ENCODE measurements at places on chromosomes 1 and 21.
A peak's percentile ranks its signal among the peaks of the same experiment; 100 is the strongest.

DNA sequence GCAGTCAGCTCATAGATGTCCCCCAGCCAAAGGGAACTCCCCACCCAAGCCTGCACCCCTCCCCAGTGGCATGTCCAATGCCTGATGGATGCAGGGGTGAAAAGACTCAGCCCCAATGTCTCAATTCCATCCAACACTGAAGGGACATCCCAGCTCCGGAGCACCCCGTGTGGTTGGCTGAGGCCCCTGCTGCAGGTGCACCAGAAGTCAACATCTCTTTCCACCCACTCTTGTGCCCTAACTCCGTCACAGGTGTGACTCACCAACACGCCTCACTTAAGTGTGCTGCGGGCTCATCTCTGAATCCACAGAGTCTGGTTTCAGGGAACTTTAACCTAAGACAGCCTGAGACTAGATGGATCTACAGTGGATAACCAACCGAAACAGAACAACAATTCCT lies 40.9 kb upstream of the ZBTB18 start:
- peak; percentile 28 for DNase-seq

GRCh38 chr1:53081384-53082066 lies 19.5 kb downstream of the PODN start:
- DNase-seq, result no peak

DNA sequence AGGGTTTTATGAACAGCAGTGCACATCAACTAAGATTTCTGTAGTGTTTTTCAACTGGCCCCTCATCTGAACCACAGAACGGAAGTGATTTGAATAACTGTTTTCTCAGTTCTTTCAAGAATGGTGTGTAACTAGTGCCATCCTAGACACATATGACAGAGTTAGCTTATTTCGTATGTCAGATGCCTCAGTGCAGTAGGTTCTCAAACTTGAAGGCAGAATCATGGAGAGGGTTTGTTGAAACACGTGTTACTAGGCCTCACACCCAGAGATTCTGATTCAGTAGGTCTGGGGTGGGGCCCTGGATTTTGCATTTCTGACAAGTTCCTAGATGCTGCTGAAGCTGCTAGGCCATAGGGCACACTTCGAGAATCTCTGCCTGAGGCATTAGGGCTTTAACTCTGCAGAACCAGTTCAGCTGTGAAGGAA lies 49.0 kb downstream of the SCCPDH start:
- DNase-seq, result no peak

DNA sequence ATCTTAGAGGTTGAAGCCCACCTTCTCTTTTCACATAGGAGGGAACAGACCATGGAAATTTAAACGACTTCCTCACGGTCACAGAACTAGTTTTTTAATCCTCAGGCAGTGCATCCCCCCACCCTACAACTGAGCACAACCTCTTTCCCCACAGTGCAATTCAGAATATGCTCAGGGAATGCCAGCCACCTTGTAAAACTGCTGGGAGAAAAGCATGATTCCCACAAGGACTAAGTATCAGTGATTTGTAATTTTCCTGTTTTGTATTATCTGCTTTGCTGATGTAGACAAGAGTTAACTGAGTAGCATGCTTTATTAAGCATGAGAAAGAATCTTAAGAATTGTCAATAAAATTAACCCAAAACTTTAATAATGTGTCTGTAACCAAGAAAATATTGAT lies 23.8 kb downstream of the TMEM50A start:
- DNase-seq, result no peak

DNA sequence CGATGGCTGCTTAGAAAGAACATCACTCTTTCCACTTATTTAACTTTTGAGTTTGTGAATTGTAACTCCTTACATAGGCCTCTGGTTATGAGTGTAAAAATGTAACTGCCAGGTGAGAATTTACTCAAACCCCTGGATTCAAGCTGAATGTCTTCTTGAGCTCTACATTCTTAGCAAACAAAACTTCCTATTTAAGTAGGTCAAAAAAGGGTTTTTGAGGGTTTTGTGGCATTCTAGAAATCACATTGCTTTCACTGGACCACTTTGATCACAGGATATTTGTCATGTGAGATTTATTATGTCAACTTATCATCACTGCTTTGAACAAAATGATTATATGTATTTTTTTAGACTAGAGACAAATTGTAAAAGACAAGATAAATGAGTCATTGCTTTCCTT lies 5.7 kb downstream of the IL23R start:
- no peak for DNase-seq

DNA sequence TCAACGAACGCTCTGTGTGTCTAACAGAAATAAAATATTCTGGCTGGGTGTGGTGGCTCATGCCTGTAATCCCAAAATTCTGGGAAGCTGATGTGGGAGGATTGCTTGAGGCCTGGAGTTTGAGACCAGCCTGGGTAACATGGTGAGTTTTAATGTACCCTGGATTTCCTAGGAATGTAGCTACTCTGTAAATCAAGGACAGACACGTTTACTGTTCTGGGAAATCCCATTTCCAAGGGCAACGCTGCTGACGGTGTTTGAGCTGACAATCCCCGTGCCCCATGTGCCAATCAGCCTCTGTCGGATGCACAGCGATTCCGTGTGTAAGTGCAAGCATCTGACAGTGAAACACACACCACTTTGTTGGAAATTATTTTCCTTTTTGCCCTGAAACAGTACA lies 8.0 kb downstream of the CORT start:
- no peak for DNase-seq

DNA sequence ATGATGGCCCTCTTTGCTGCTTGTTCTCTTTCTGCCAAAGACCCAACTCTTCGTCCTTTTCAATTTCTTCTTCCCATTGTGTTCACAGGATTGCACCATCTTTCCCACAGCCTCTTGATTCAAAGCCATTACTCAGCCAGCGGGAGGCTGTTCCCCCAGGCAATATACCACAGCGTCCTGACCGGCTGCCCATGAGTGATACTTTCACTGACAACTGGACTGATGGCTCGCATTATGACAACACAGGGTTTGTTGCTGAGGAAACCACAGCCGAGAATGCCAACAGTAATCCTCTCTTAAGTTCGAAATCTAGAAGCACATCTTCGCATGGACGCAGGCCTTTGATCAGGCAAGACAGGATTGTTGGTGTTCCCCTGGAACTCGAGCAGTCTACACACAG lies 167.4 kb downstream of the LRRC40 start:
- no peak for DNase-seq

- DNase-seq, result no peak
Observed at GRCh38 chr21:42609811-42610210, 43.6 kb upstream of the PDE9A start.

- DNase-seq, result no peak
Observed at GRCh38 chr1:224504297-224505041, 69.9 kb upstream of the WDR26 start.

- peak; percentile 76 for DNase-seq
Observed at GRCh38 chr1:999725-1000356, at the start of gene HES4. Gene HES4, minus strand, starts transcription at chr1:1000097. Its CDS starts 124 bp downstream, at chr1:999973.

DNA sequence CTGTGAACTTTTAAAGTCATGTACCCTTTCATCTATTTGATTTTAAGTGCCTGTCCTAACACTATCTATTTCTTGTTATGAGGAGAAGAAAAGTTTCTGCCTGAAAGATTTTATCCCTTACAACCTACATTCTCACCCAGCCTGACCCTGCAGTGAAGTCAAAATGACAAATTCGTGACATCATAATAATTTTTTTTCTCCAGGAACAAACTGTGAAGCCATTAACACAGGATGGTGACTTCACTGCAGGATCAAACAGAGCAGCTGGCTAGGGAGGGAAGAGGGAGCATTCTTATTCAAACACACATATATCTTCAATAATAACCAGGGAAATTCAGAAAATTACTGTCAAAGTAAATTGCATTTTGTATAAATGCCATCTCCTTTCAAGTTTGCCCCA lies 147.8 kb upstream of the PRMT6 start:
- DNase-seq, result no peak

- DNase-seq, result no peak
Observed at GRCh38 chr1:227428803-227429202, 110.5 kb upstream of the CDC42BPA start.

GRCh38 chr1:94013367-94013878 lies 104.2 kb upstream of the GCLM start:
- DNase-seq, result no peak

DNA sequence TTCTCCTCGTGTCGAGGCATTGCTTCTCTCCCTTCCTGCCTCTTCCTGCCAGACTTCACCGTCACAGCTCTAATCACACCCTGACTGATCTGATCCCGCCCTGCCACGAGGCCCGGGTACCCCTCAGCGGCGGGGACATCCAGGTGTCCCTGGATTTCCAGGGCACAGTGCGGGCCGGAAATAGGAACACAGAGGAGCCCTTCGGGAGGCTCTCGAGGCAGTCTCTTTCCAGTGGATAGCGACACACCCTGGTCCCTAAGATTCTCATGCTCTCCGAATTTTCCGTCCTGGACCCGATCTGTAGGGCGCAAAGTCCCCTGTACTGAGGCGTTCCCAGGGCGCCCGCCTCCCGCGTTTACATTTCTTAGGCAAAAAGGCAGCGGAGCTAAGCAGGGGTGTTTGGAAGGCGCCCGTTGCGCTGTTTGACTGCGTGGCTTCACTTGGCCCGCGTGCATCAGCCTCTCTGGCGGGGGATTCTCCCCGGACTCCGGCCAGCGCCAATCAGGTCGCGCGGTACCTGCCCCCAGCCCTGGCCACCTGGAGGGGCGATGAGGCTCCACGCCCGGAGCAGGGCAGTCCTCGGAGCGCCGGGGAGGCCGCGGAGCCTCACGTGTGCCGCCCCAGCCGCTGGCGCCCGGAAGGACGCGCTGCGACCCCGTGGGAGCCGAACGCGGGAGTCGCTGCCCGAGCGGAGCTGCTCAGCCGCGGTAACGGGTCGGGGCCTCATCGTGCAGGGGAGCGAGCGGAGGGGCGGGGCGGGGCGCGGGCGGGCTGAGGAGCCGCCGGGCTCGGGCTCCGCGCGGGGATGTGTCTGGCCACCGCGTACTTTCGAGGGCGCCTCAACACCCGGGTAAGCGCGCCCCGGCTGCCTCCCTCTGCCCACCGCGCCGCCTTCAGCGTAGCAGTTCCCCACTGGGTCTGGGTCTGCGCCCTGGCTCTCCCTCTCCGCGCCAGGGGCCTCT lies at the start of gene FAM163A:
Gene FAM163A, plus strand, starts transcription at position 575 of the 962 bp plus-strand sequence. CDS start 69,807 bp downstream, outside the sequence.
- DNase-seq, result peak; percentile 20

GRCh38 chr1:58765006-58765405 lies 18.8 kb downstream of the JUN start:
- DNase-seq, result no peak

DNA sequence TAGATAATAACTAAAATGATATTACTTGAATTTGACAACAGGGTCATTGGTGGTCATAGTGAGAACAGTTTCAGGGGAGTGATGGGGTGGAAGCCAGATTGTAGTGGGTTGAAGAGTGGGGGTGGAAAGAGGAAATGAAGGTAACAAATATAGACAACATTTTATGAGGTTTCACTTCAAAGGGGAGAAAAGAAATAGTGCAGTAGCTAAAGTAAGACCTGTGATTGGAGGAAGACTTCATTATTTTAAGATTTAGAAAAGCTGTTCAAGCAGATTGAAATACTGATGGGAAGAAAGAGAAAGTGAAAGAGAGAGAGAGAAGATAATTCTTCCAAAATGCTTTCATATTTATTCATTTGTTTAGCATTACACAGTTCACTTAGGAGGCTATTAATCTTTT lies 52.0 kb upstream of the KCNA3 start:
- DNase-seq, result no peak

DNA sequence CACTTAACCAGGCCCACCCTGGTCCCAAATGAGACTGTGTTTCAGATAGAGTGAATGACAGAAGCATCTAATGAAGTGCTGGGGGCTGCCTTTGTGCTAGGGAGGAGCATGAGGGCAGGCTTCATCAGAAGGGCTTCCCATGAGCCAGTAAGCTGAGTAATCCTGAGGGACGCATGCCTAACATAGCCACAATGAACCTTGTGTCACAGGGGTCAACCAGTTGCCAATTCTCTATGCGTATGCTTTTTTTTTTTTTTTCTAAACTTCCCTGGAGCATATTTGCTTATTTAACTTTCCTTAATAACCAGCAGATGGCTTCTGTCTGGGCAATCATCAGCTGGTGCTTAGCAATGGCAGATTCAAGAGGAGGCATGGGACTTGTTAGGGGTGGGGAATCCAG lies 25.5 kb upstream of the CYP2J2 start:
- DNase-seq, result no peak

GRCh38 chr1:21262293-21263051 lies 27.8 kb downstream of the ECE1 start:
- DNase-seq, result no peak

DNA sequence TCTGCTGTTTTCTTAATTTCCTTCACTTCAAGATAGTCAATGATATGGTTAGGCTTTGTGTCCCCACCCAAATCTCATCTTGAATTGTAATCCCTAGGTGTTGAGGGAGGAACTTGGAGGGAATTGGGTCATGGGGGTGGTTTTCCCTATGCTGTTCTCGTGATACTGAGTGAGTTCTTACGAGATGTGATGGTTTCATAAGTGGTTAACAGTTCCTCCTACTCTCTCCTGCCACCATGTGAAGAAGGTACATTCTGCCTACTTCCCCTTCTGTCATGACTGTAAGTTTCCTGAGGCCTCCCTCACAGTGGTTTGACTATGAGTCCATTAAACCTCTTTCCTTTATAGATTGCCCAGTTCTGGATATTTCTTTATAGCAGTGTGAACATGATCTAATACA lies 74.0 kb upstream of the SAMSN1 start:
- DNase-seq, result no peak

DNA sequence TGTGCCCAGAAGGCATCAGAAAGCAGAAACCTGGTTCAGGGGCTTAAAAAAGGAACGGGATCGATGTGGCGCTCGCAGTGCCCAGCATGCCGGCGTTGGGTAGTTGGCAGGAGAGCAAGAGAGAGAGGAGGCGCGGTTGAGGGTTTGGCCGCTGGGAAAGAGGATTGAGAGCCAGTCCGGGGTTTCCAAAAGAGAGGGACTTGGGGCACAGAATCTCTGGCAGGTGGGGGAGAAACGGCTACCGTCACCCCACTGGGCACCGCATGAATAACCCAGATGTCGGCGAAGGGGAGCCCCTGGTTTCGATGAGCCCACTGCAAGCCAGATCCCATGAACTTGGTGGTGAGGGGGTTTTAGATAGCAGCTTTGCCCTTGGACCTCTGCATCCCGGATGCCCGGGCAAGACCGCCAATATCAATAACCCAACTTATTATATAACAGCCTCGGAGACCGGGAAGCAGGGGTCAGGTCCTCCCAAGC lies 60.4 kb upstream of the ACOT11 start:
- DNase-seq, result no peak

- no peak for DNase-seq
Observed at GRCh38 chr1:172134087-172134731, 286.3 kb upstream of the C1orf105 start.

- DNase-seq, result no peak
Observed at GRCh38 chr1:177315261-177315660, 144.5 kb downstream of the BRINP2 start.

GRCh38 chr1:47763591-47764171 lies 233.5 kb downstream of the TRABD2B start:
- no peak for DNase-seq
